Activated CD4-positive, CD25-positive, alpha-beta regulatory T cell treated with anti-CD3 and anti-CD28 coated beads, Interleukin-2, amount 50 U/mL, for 16 hours (primary cell): ENCODE measurements at places on chromosomes 16 and 17.

- DNase-seq, result no peak
These were observed 5.8 kb upstream of the ARMC5 start for GRCh38 chr16:31453255-31454204.

DNA sequence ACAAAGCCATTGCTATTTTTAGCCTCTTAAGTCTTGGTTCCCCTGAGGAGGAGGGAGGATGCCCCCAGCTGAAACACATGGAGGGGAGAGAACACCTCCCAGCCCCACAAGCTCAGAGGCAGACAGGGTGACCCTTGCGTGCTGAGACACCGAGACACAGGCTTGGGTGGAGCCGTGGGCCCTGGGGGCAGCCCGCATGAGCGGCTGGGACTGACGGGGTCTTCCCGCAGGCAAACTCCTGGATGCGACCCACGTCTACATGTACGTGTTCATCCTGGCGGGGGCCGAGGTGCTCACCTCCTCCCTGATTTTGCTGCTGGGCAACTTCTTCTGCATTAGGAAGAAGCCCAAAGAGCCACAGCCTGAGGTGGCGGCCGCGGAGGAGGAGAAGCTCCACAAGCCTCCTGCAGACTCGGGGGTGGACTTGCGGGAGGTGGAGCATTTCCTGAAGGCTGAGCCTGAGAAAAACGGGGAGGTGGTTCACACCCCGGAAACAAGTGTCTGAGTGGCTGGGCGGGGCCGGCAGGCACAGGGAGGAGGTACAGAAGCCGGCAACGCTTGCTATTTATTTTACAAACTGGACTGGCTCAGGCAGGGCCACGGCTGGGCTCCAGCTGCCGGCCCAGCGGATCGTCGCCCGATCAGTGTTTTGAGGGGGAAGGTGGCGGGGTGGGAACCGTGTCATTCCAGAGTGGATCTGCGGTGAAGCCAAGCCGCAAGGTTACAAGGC lies 9.8 kb downstream of the SLC16A3 start:
- peak; percentile 40 for DNase-seq

DNA sequence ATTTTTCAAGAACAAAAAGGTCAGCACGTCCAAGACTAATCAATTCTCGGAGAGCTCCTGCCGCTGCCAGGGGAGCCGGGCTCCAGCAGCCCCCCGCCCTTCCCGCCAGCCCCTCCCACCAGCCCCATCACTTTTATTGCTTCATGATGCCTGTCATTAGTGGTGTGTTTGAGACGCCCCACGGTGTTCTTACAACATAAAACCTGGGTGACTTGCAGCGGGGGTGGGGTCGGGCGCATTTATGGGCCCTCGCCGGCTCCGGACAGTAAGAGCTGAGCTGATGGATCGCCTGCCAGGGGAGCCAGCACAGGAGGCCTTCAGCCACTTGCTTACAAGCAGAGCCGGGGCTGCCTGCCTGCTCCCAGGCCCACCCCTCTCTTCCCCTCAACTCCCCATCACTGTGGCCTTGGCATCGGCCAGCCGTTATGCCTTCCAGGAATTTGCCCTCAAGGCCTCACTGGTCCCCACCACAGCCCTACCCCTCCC lies 82.9 kb upstream of the CBX4 start:
- no peak for DNase-seq

DNA sequence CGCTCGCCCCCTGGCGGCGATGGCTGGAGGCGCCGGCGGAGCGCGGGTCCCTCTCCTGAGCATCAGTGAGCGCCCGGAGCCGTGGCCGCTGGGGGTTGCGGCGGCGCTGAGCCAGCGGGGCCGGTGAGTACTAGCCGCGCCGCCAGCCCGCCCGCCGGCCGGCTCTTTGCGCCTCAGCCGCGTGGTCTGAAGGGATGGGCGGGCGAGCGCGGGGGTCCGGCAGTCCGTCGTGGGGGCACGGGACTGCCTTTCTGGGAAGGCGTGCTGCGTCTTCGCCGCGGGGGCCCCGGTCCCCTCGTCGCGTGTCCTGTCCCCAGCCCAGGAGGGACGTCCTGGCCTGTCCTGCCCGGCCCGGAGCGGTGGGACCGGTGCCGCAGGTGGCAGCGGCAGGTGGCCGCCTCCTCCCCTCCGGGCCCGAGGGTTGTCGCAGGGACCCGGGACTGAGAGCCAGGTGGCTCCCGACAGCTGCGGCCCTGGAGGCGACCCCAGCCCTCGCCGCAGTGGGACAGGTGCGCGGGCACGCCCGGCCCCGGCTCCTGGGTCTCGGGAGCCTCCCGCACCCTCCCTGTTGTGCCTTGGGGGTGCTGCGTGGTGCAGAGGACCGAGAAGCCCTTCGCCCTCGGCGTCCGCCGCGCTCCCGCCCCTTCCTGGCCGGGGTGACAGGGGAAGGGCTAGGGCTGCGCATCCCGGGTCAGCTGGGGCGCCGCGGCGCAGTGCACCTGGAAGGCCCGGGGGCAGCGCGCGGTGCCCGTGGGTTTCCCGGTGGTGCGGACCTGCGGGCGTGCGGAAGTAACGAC lies at the start of gene SPECC1:
Gene SPECC1, plus strand, starts transcription at position 58 of the 797 bp plus-strand sequence. CDS start 87,293 bp downstream, outside the sequence.
- peak; percentile 72 for DNase-seq

GRCh38 chr17:48335858-48336500 lies 94.0 kb downstream of the SKAP1 start:
- no peak for DNase-seq

DNA sequence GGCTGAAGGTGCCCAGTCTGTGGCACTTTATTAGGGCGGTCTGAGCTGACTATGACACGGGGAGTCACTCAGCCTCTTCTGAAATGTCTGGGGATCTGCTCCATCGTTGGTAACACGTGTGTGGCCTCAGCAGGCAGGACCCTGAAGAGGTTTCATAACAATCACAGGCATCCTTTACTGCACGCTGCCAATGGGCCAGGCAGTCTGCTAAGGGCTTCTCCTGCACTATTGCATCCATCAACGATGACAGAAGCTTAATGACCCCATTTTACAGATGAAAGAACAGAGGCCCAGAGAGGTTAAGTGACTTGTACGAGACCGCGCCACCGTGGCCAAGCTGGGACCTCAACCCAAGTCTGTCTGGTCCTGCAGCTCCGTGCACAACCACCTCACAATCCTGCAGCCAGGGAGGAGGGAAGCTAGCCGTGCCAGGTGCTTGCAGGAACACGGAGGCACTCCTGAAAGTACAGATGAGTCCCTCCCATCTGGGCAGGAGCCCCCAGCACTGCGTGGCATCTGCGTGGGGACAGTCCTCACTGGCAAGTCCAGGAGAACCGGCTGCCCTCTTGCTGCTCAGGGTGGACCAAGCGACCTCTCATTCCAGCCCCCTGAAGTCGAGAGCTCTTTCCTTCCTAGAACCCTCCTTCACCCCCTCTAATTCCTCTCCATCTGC lies 40.0 kb downstream of the RPH3AL start:
- no peak for DNase-seq
